Sigmoid colon (tissue), 7 donors: ENCODE measurements at places on chromosomes 12 and 14.

- peak; percentile 41 for DNase-seq
Measured at GRCh38 chr14:104132981-104133380, 5.4 kb upstream of the KIF26A start.

DNA sequence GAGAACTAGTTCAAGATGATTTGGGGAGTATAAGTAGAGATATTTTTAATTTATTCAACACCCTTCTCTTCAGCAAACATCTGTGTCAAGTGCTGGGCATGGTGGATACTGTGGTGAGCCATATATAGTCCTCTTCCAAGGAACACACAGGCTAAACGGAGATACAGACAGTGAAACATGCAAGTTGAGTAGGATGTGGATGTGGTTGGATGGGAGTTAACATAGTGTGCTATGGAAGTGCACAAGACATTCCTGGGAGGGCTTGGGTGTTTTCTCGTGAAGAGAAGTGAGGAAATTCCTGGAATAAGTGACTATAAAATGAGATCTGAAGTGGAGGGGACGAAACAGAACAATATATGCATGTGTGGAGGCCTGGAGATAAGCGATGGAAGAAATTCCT is 181.1 kb upstream of the NPAS3 start:
- DNase-seq, result no peak

DNA sequence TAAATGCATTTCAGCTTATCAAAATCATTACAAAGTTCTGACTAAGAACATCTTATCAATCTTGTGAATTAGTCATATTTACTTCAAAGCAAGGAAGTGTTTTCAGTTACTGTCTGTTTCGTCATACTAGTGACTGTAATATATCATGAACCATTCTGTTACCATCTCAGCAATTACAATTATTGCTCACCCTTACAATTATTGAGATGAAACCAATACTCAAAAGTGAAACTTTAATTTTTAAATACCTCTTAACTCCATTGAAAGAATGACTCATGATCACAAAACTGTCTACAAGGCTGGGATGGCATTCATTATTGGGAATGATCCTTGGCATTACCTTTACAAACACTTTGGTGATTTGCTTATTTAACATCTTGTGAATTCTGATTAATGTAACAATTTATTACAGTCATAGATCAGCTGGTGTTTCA is 90.3 kb downstream of the RPS6KA5 start:
- DNase-seq, result no peak

DNA sequence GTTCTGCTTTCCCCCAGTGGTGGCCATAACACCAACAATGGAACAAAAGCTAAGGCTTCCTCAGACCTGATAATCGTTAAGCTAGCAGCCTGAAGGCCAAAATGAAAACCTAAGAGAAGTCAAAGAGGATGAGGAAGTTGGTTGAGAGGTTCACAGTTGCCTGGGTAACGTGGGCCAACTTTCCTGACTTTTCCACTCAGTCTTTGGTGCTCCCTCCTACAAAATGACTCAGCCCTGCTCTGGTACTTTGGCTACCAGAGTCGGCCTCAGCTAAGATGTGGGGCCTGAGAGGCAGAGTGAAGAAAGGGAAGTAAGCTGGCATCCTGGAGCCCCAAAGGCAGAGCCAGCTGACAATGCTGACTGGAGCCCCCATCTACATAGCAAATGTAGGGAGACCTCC is 14.9 kb upstream of the FKBP11 start:
- DNase-seq, result no peak

GRCh38 chr14:39071096-39071495 is 31.9 kb downstream of the SEC23A start:
- DNase-seq, result no peak

DNA sequence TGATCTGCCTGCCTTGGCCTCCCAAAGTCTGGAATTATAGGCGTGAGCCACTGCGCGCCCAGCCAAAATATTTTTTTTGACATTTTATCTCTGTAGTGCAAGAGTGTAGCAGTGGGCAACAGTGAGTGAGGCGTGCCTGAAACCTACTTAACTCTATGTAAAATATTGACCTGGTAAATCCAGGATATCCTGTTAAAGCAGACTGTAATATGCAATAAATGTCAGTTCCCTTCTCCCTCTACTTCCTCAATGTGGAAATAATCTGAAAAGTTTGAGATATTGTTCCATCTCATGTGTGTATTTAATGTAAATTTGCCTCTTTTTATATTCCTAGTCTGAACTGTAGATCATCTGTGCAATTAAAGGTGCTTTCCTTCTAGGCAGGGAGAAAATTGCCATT is 9.5 kb upstream of the CDK17 start:
- no peak for DNase-seq

DNA sequence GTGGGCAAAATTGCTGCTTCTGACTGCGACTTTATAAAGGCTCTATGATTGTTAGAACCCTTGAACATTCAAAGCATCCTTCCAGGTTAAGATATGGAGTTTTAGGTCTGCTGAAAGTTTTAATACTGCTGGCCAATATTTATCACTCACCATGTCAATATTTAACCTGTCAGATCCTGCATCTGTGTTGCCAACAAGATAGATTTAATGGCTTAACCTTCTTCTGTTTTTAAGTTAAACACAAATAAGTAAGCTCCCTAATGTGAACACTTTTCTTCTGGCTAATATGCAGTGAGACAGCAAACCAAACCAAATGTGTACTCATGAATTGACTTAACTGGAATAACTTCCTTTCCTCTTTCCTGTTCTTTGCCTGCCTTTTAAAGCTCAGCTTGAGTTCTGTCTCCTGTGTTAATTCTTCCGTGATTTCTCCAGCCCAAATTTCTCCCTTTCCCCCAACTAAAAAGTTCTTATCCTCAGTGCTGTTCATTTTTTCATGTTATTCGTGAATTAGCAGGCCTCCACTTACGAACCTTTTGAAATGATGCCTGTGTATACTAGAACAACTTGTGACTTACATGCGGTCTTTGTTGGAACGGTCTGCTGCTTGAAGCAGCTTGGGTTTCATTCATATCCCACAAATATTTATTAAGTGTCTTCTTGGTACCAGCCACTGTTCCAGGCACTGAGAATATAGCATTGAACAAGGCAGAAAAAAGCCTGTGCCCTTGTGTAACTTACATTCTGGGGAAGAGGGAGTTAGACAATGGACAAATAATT is 9.1 kb downstream of the FBXW8 start:
- DNase-seq, result no peak

- no peak for DNase-seq
Measured at GRCh38 chr12:4135919-4136605, 137.5 kb upstream of the CCND2 start.

GRCh38 chr12:49622501-49623141 is 740 bp upstream of the PRPF40B start:
- DNase-seq, result no peak

GRCh38 chr14:62616668-62617067 is 428.6 kb downstream of the KCNH5 start:
- DNase-seq, result no peak

DNA sequence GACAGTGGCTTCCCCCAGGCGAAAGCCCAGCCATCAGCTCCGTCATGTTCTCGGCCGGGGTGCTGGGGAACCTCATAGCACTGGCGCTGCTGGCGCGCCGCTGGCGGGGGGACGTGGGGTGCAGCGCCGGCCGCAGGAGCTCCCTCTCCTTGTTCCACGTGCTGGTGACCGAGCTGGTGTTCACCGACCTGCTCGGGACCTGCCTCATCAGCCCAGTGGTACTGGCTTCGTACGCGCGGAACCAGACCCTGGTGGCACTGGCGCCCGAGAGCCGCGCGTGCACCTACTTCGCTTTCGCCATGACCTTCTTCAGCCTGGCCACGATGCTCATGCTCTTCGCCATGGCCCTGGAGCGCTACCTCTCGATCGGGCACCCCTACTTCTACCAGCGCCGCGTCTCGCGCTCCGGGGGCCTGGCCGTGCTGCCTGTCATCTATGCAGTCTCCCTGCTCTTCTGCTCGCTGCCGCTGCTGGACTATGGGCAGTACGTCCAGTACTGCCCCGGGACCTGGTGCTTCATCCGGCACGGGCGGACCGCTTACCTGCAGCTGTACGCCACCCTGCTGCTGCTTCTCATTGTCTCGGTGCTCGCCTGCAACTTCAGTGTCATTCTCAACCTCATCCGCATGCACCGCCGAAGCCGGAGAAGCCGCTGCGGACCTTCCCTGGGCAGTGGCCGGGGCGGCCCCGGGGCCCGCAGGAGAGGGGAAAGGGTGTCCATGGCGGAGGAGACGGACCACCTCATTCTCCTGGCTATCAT is 663 bp downstream of the PTGER2 start:
- no peak for DNase-seq

DNA sequence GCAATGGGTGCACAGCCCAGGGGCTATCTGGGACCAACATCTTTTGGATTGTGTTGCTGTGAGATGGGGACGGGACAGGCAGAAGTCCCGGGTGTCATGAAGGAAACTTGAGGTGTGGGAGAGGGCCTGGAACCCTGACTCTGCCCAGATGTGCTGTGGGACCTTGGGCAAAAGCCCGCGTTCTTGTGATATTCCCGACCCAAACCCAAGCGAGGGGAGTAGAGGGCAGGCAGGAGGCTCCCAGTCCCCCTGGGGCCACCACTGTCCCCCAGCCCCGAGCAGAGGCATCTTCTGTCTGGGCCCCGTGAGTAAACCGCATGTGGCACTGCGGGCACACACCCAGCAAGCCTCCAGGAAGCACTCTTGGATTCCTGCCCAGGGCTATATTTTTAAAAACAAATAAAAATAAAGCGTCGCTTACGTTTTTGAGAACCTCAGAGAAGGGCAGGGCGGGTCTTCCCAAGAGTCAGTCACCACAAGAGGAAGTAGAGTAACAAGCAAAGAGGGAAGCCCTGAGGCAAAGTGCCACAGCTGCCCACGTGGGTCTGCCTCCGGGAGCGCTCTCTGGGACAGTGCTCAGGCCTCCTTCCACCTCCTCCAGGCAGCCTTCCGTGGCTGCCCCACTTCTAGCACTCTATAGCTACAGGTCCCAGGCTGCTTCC is 39.5 kb downstream of the BEGAIN start:
- DNase-seq, result peak; percentile 81

GRCh38 chr12:49451468-49452259 is 84.4 kb downstream of the SPATS2 start:
- DNase-seq, result no peak

DNA sequence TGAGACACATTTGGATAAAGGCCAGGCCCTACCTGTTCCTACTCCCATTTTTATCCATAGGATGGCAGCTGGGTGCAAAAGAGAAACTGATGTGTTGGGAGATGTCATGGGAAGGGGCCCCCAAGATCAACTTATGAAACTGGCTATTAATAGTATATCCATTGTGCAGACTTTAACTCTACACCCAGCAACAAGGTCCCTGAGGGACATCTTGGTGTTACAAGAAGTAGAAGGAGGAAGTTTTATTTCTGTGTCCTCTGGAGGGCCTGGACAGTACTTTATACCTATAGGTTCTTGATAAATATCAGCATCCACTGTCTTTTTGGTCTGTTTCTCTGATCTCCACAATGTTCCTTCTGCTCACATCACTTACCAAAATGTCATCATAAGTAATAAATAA is 84.6 kb downstream of the BTG1 start:
- DNase-seq, result no peak

- no peak for DNase-seq
Measured at GRCh38 chr14:68279777-68280233, 460.2 kb downstream of the RAD51B start.

GRCh38 chr12:89179245-89179644 is 173.1 kb downstream of the DUSP6 start:
- no peak for DNase-seq
